ENCODE measurements at places on chromosomes 6 and 20.

- no peak for ATAC-seq
Measured at GRCh38 chr20:62409931-62410745, 3.1 kb upstream of the CABLES2 start.

- ATAC-seq, result no peak
Measured at GRCh38 chr6:168989421-168989820, 264.2 kb downstream of the THBS2 start.

- ATAC-seq, result peak; percentile 69
Measured at GRCh38 chr20:47544240-47544639, 42.6 kb downstream of the NCOA3 start.

GRCh38 chr6:70412252-70413113 lies 825 bp upstream of the FAM135A start:
- peak; percentile 30 for ATAC-seq

GRCh38 chr6:116369964-116370759 lies 585 bp upstream of the DSE start:
- peak; percentile 49 for ATAC-seq

- peak; percentile 78 for ATAC-seq
Measured at GRCh38 chr20:62522748-62523396, 47.1 kb upstream of the GATA5 start.

Data from activated T-helper 17 cell treated with anti-CD3 and anti-CD28 coated beads, Interleukin-2, amount 50 U/mL, for 72 hours (primary cell).